ENCODE measurements at places on chromosomes 7 and 10.

DNA sequence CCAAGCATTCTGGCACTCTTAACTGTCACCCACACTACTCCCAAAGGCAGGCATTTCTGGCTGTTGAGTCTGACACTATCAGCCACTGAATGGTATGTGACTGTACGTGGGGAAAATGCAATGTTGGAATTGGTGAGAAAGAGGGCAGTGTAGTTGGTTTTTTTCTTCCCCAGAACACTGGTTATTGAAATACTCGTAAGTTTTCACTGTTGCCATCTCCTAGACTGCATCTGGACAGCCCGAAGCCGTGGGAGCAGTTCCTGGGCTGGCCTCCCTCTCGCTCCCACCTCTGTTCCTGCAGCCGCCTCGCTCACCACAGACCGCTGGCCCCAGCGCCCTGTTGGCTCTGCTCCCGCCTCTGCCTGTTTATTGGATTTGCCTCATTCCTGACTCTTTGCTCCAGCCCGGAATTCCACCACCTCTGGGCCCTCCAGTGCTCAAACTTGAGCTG, 5.7 kb downstream of the PLCE1 start:
- no peak for DNase-seq

- DNase-seq, result no peak
These were observed 17.5 kb upstream of the C10orf71 start for GRCh38 chr10:49281461-49281860.

GRCh38 chr7:118708741-118709140, 484.2 kb downstream of the ANKRD7 start:
- DNase-seq, result no peak

- DNase-seq, result no peak
These were observed 14.2 kb upstream of the POR start for GRCh38 chr7:75900617-75901315.

Data from KBM-7 (cell line).